ENCODE measurements at places on chromosomes 6 and 20. TPM values are rescaled to one million over a fixed set of nuclear protein-coding genes. Genes with fewer than 3 reads are reported as not detected.

MATN4 gene
- total RNA-seq, result not detected

EYA4 gene
- total RNA-seq, result 23.7 TPM

ZNF831 gene
- not detected for total RNA-seq

CAGE1 gene
- total RNA-seq, result 0.03 TPM

PLCB1 gene
- 7.2 TPM for total RNA-seq

NRN1 gene
- total RNA-seq, result not detected

GRCh38 chr6:147654103-147654845, 145.8 kb downstream of the SAMD5 start:
- no peak for DNase-seq

GRCh38 chr6:101662111-101662897, 268.8 kb downstream of the GRIK2 start:
- no peak for DNase-seq

DNA sequence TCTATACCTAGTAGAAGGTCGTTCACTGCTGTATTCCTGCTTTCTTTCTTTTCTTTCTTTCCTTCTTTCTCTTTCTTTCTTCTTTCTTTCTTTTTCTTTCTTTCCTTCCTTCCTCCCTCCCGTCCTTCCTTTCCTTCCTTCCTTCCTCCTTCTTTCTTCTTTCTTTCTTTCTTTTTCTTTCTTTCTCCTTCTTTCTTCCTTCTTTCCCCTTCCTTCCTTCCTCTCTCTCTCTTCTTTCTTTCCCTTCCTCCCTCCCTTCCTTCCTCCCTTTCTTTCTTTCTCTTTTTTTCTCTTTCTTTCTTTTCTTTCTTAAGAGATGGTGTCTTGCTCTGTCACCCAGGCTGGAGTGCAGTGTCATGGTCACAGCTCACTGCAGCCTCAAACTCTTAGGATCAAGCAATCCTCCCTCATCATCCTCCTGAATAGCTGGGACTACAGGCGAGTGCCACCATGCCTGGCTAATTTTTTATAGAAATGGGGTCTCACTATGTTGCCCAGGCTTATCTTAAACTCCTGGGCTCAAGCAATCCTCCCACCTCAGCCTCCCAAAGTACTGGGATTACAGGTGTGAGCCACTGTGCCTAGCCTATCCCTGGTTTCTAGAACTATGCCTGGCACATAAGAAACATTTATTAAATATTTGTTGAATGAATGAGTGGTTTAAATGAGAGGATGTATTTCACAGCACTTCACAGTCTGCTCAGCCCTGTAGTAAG, 2.6 kb upstream of the DNPH1 start:
- DNase-seq, result no peak

- no peak for DNase-seq
Measured at GRCh38 chr20:52895235-52895634, 76.9 kb upstream of the TSHZ2 start.

GRCh38 chr6:169583886-169584541, 117.8 kb downstream of the WDR27 start:
- no peak for DNase-seq

DNA sequence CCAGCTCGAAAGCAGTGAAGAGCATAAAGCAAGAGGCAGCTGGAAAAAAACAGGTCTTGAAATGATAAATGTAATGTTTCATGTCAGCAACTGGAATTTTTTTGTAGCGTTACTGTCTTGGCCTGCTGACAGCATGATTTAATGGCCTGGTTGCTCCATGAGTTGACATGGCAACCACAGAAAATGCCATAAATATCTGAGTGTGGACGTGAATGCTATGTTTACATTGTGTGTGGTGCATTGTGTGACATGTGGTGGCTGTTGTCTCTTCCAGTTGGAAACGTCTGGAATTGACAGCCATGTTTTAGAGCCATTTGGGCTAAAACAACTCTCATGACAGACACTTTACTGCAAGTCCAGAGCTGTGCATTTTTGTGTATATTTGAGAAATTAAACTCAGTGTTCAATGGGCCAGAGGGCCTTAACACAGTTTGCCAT, 170.0 kb downstream of the FOXA2 start:
- peak; percentile 14 for DNase-seq

- DNase-seq, result no peak
Measured at GRCh38 chr6:79040083-79040482, 38.0 kb downstream of the PHIP start.

DNA sequence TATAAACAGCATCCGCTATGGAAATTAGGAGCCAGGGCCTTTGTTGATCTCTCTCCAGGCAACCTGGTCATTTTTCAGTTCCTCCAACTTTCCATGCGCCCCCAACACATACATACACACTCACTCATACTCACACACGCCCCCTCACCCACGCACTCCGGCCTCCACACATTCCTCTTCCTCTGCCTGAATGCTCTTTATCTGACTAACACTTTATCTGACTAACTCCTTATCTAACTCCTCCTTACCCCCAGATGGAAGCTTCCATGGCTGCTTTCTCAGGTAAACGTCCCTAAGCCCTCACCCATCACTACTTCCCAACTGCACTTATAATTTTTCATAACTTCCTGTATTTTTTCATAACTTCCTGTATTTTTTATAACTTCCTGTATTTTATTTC, 17.4 kb downstream of the CASS4 start:
- DNase-seq, result peak; percentile 50

DNA sequence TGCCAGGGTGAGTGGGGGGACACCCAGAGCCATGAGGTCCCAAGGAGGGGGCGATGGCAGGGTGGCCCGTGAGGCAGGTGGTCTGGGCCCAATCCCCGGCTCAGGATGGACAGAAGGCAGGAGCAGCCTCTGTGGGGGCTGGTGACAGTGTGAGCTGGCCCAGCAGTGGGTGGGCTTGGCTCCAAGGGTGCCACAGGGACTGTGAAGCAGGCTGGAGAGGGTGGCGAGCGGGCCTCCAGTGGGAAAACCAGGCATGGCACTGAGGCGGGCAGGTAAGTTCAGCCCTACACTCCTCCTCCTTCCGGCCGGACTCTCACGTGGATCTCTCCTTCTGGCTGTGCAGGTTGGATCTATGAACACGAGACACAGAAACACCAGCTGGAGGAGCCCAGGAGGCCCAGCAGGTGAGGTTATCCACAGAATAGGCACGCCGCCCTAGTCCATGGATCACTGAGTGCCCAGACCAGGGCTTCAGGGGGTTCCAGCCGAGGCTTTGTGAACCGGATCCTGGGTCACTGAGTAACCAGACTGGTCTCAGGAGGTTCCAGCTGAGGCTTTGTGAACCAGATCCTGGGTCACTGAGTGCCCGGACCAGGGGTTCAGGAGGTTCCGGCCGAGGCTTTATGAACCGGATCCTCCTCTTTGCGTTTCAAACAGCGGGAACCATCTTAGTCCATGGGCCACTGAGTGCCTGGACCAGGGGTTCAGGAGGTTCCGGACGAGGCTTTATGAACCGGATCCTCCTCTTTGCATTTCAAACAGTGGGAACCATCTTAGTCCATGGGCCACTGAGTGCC, 76.4 kb upstream of the BHLHE23 start:
- DNase-seq, result no peak

DNA sequence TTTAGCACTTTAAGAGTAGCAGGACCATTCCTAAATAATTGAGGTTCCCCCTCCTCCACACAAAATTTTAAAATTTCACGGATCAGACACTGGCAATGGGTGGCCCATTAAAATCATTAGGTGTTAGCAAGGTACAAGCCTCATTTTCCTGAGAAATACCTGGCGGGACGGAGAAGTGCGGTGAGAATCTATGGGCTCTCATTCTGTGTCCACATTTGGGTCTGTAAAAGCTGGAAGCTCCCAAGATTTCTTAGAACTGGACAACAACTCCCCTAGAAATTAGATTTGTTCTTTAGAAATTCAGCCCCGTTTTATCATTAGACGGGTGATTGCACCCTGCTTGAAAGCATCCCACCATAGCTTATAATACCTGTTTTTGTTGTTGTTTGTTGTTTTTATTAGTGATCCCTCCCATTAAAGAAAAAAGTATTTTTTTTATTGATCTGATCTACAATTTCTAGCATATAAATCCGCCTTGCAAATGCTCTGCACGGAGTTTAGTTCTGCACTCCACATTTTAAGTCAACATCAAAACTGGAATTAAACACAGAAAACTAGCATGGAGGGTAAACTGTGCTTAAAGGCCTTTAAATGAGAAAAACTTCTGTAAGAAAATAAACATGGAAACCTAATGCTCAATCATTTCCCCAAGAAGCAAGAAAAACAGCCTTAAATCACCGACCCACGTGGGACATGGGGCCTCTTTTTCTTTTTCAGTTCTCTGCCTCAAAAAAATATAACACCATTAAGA, 5.7 kb downstream of the SIM1 start:
- DNase-seq, result no peak

DNA sequence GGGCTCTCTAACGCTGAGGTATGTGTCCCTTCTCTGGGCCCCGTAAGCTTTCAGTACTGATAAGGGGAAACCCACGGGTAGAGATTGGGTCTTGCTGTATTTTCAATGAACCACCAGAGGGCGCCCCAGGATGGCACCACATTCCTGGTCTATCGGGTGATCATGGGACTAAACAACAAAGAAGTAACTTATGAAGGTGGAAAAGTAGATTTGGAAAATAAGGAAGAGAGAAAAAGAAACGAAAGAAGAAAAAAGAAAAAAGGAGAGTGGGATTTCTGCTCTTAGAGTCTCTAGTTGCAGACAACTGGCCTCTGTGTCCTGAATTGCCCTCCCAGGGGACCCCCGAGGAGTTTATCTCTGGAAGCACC, 93.8 kb downstream of the GMPR start:
- DNase-seq, result peak; percentile 66

DNA sequence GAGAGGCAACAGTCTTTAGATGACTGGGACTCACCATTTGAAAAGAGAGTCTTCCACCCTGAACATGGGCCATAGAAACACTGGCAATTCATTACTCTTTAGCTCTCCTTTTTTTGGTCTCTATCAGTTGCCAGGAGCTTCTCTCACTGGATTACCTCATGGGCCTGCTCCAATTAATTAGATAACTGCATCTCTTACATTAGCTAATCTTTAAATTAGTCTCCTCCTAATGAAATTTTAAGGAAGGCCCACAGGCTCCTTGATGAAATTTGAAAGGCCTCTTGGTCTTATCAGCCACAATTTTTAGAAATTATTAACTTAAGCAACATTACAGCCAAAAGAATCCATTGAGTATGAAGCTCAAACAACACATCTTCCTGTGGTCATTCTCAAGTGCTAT, 184.4 kb downstream of the UNC5CL start:
- DNase-seq, result no peak

GRCh38 chr6:111747396-111747795, 125.9 kb downstream of the FYN start:
- DNase-seq, result no peak

DNA sequence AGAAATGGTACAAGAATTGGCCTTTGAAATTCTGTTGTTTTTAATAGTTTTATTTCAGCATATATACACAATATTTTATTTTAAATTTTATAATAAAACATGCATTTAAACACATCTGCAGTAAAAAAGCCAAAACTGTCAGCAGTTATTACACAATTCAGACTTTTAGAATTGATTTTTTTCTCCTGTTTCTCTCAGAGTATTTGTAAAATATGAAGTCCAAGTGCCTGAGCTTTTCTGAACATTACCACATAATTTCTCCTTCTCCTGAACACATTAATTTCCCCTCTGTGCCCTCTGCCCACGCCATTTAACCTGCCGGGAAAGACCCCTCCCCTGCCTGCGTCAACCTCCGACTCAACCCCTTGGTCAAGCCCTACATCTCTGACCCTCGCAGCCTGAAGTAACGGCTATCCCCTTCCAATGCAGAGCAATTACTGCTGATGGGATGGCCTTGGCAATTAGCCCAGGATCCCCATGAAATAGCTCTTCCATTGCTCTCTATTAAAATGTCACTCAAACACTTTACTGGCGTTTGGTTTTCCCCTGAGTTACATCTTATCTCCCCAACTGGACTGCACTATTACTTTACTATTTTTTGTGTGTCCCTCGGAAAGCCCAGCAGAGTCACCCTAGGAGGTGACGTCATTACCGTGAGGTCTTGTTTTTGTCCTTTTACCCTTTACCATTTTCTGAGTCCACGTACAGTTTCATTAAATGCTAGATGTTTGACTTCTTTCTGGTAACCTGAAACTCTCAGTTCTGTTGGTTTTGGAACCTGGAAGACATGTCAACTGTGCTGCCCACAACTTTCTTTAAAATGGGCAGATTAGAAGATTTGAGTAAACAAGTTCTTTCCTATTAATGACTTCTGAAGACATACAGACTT, 146.7 kb upstream of the TAB2 start:
- DNase-seq, result no peak

DNA sequence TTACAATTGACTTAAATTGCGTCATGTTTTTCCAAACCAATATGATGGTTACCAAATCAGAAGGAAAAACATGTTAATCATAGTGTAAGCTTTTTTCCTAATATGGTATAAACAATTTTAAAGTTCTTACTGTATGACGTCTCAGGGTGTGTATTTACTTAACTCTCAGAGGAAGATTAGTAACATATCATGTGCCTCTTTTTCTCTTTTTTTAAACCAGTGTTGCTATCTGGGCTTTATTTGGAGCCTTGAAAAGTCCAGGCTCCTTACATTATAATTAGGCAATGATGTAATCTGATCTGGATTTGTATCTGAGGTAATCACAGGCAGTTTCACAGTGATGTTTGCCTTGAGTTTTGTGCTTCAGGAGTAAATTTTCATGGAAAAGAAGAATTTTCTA, 20.4 kb upstream of the RAB23 start:
- DNase-seq, result peak; percentile 76

GRCh38 chr6:134936476-134936875, 13.4 kb downstream of the ALDH8A1 start:
- no peak for DNase-seq

GRCh38 chr6:158000530-158001307, 19.1 kb downstream of the SYNJ2 start:
- no peak for DNase-seq

DNA sequence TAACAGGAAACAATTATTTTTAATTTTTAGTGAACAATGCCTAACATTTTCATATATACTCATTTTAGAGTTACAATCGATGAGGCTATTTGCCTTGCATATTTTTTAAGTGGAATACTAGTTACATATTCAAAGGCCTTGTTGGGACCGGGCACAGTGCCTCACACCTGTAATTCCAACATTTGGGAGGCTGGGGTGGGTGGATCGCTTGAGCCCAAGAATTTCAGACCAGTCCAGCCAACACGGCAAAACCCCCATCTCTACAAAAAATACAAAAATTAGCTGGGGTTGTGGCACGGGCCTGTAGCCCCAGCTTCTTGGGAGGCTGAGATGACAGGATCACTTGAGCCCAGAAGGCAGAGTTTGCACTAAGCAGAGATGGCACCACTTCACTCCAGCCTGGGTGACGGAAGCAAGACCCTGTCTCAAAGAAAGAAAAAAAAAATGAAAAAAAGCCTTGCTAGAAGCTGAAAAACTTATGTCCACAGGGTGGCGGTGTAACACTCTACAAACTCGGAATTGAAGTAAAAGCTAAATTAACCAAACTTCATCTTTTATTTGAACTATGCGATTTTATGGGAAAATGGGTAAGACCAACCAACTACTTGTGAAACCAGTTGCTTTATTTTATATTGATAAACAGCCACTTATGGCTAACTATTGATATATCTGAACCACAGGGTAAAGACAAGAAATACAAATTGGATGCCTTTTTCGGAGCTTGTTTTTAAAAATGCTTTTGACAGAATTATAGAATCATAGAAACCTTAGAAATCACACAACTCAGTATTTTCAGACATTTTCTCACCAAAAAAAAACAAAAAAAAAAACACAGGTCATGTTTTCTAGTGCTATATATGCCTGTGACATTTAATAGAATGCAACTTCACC, 24.1 kb upstream of the ROS1 start:
- DNase-seq, result peak; percentile 72

Measured in HT1080 (cell line).